ENCODE measurements at places on chromosomes 4 and X.

GRCh38 chrX:112190646-112191045 lies 108.1 kb upstream of the TRPC5 start:
- no peak for DNase-seq

- DNase-seq, result no peak
Measured at GRCh38 chr4:82748810-82749470, 49.7 kb downstream of the SCD5 start.

DNA sequence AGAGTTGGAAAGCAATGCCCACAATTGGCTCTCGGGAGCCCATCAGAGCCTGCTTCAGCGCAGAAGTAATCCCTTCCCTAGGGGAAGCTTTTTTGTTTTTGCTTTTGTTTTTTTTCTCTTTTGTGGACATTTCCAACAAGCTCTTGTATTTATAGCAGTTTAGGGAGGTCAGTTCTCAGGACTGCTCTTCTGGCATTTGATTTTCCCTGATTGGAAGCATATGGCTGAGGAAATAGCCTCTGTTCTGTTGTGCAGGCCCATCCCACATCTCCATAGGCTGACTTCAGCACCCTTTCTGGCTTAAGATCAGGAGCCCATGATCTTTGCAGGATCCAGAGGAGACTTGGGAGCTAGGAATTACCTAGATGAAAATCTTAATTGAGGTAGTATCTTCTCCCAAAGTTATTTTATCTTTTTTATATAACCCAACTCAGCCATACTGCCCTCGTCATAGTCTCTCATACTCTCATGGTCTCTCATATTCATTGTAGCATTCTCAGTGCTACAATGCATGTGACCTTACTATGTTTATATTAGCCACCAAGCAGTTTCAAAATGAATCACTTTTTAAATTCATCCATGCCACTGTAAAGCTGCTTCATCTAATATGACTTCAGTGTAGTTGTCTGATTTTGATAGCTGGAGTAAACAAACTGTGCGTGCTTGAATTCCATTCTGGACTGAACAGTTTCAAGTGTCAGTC lies 16.7 kb downstream of the PAGE4 start:
- DNase-seq, result no peak

GRCh38 chr4:80610199-80610598 lies 274.7 kb downstream of the CFAP299 start:
- no peak for DNase-seq

DNA sequence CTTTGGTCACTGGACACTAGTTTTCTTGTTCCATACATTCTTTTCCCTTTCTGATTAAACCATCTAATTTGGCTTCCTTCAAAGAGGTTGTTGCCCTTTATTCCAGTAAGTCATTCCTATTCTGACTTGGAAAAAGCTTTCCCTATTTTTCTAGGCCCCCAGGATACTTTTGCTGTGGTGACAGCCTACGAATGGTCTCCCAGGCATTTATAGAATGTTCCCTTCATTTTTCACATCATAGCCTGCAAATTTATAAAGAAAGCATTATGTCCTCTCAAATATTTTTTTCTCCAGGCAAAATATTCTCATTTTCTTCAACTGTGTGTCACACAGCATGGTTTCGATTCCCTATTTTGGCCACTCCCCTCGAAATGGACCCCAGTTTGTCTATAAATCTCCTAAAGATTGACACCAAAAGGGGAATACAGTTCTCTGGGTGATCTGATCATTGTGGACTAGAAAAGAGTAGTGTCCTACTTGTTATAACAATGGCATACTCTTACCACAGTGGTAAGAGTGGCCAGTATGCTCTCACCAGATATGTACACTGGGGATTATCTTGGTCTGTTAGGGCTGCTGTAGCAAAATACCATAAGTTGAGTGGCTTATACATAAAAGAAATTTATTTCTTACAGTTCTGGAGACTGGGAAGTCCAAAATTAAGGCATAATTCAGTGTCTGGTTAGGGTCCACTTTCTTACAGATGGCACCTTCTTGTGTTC lies 41.5 kb upstream of the BMP2K start:
- no peak for DNase-seq

GRCh38 chrX:17465201-17465600 lies 90.2 kb downstream of the NHS start:
- no peak for DNase-seq

- no peak for DNase-seq
Measured at GRCh38 chr4:6009452-6009851, 8.8 kb downstream of the C4orf50 start.

DNA sequence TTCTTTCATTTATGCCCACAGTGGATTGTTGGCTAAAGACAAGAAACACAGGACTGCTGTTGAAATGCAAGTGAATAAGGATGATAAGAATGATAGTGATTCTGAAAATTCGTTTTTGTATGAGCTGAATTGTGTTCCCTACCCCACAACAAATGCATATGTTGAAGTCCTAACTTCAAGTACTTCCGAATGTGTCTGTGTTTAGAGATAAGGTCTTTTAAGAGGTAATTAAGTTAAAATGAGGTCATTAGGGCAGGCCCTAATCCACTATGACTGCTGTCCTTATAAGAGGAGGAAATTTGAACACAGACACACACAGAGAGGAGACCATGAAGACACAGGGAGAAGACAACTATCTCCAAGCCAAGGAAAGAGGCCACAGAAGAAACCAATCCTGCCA lies 126.6 kb upstream of the ACSL4 start:
- no peak for DNase-seq

- DNase-seq, result no peak
Measured at GRCh38 chr4:144411119-144411518, 234.8 kb upstream of the HHIP start.

- DNase-seq, result no peak
Measured at GRCh38 chr4:15434091-15434490, 6.3 kb downstream of the C1QTNF7 start.

GRCh38 chr4:12409507-12410190 lies 981.0 kb upstream of the HS3ST1 start:
- no peak for DNase-seq

- DNase-seq, result no peak
Measured at GRCh38 chrX:53084863-53085262, 2.7 kb downstream of the TSPYL2 start.

DNA sequence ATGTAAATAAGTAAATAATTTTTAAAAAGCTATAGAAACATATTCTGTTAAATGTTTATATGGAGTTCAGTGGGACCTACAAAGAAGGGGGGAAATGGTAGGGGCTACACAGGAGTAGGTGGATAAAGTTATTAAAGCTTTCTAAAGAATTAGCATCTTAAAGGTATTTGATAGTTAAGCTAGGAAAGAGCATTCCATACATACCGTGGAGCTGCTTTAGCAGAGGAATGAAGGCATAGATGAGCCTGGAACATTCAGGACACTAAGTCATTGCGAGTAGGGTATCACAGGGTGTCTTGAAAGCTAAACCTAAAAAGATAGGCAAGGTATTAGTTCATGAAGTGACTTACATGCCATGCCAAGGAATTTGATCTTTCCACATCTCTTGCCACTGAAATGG lies 60.4 kb downstream of the SLC10A6 start:
- no peak for DNase-seq

DNA sequence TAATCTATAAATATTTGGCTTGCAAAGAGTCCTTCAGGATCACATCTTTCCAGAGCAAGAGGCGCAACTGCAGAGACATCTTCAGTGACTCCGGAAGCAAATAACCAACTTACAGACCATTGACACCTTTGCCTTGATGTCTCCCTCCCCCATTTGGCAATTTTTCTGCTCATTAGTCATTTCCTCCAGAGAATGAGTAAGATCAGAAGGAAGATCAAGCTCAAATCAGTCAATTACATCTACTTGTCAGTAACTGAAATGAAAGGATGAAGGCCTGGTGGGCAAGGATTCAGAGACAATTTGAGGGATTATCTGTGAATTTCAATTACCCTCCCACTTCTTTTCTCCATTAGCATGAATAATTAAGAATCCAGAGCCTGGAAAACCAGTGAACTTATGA lies 665.6 kb upstream of the CPEB2 start:
- DNase-seq, result no peak

DNA sequence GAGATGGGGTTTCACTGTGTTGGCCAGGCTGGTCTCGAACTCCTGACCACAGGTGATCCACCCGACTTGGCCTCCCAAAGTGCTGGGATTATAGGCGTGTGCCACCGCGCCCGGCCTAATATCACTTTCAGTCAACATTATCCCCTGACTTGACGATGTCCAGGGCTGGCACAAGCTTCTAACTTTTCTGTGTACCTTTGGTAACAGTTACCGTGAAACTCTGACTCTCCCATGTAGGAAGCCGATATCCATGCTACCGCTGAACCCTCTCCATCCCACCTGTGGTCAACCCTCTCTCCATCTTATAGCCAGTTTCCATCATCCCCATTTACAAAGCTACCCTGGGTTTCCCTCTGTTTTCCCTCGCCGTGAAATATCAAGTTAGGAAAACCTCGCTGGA lies 77.5 kb downstream of the CRLF2 start:
- no peak for DNase-seq

GRCh38 chrX:110315551-110315950 lies 2.3 kb downstream of the AMMECR1 start:
- DNase-seq, result no peak

- no peak for DNase-seq
Measured at GRCh38 chr4:179325181-179325580, 1882.9 kb upstream of the AGA start.

DNA sequence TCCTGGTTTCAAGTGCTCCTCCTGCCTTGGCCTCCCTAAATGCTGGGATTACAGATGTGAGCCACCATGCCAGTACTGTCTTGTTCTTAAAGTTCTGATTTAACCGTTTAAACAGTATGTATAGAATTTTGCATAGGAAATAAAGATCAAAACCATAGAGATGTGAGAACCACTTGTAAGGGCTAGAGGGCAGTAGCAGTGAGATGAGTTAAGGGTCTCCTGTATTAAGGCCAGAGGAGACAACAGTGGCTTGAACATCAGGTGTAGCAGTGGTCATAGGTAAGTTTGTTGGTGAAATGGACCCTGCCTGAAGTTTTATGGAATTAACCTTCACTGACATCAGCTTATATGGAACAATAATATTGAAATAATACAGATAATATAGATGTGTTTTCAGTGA lies 155.7 kb downstream of the SLC4A4 start:
- DNase-seq, result no peak

- DNase-seq, result no peak
Measured at GRCh38 chr4:98571161-98571786, 87.1 kb downstream of the TSPAN5 start.

DNA sequence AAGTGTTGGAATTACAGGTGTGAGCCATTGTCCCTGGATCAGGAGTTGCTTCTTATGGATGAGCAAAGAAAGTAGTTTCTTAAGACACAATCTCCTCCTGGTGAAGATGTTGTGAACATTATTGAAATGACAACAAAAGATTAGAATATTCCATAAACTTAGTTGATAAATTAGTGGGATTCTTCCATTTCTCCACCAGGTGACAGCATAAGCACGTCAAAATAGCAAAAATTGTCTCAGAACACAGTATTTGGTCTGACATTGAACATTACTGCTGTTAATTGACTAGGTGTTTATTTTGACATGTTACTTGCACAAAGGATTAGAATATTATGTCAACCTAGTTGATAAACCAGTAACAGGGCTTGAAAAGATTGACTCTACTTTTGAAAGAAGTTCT lies 21.6 kb downstream of the CLDN34 start:
- DNase-seq, result no peak

GRCh38 chr4:85187106-85187505 lies 220.6 kb upstream of the WDFY3 start:
- no peak for DNase-seq

GRCh38 chr4:48173056-48173991 lies 39.3 kb upstream of the TXK start:
- DNase-seq, result no peak

- no peak for DNase-seq
Measured at GRCh38 chr4:74284053-74284452, 24.2 kb upstream of the EPGN start.

GRCh38 chr4:102390438-102390837 lies 45.2 kb upstream of the SLC39A8 start:
- DNase-seq, result no peak

DNA sequence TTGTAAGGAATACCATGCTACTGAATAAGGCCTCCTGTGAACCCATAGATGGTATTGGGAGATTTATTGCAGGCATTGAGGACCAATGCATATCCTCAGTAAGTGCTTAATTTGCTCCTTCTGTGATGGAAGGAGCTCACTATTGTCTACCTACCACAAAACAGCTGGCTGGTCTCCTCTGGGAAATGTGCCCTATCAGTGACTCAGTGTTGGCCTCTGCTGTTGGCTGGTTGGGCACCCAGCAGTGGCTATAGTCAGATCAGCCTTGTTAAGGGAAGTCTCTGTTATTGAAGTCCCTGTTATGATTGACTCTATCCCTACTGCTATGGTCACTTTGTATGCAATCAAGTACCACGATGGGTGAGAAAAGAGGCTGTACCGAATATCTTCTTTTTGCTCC lies 27.5 kb upstream of the OTUD4 start:
- no peak for DNase-seq

DNA sequence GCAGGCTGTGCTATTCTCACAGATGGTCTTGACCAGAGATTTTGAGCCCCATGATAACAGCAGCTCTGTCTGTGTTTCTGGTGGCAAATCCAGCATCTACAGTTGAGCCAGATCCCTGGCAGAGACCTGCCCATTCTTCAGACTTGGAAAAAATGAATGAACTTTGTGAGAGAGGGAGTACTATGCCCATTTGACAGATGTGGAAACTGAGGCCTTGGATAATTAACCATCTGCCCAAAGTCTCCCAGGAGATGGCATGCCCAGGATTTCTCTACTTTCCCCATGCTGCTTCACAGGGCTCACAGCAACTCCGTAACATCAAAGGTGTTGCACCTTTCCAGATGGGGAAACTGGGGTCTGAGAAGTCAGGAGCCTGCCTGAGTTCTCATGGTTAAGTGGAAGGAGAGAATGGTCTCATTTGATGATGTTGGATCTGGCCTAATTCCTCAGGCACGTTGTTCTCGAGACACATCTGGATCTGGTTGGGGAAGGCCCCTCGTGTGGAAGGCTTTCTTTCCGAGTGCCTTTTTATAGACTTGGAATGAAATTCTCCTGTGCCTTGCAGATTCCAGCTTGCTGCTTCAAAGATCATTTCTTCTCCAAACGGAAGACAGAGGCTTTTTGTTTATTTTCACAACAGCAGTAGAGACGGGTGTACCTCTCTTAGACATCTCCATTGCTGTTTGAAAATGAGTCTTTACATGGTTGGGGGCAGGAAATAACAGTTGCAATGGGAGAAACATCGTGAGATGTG lies 73.3 kb upstream of the STX18 start:
- DNase-seq, result no peak

- DNase-seq, result no peak
Measured at GRCh38 chrX:140503238-140503601, 1.6 kb downstream of the SOX3 start.

DNA sequence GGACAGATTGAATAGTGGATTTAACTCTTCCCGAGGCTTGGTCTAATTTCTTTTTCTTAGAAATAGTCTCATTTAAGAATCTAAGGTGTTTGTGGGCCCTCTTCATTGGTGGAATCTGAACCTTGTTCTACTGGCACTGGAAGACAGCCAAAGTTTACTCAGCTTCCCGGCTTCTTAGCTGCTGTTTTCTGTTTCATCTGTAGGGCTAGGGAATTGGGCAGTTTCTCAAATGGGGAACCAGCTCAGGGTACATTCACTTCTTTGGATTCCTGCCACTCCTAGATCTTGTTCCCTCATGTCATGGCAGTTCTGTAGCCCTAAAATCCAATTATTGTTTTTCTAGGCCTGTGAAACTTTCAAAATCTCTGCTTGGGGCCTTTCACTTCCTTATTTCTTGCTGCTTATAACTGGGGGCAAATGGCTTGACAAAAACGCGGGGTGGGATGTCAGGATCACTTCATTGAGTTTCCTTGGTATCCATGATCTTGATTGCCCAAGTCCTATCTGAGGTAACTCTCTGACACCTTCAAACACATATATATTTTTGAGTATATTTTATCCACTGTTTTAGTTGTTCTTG lies 985.0 kb downstream of the C4orf33 start:
- no peak for DNase-seq

- DNase-seq, result no peak
Measured at GRCh38 chr4:149555799-149556198, 259.8 kb downstream of the IQCM start.

All from activated T-cell treated with anti-CD3 and anti-CD28 coated beads for 24 hours (primary cell).